Activated CD8-positive, alpha-beta memory T cell treated with anti-CD3 and anti-CD28 coated beads for 36 hours (primary cell): ENCODE measurements at places on chromosomes 16 and 17. TPM values are rescaled to one million over a fixed set of nuclear protein-coding genes. Genes with fewer than 3 reads are reported as not detected.

FOXL1 gene
- total RNA-seq: not detected

CD300LG gene
- total RNA-seq: not detected

C17orf107 gene
- total RNA-seq: 2.8 TPM

CSH2 gene
- total RNA-seq: not detected

ZNF263 gene
- 26.2 TPM for total RNA-seq

DNAH9 gene
- not detected for total RNA-seq

ZNF469 gene
- total RNA-seq: 1.5 TPM
